ENCODE measurements at places on chromosomes 1 and 21.

DNA sequence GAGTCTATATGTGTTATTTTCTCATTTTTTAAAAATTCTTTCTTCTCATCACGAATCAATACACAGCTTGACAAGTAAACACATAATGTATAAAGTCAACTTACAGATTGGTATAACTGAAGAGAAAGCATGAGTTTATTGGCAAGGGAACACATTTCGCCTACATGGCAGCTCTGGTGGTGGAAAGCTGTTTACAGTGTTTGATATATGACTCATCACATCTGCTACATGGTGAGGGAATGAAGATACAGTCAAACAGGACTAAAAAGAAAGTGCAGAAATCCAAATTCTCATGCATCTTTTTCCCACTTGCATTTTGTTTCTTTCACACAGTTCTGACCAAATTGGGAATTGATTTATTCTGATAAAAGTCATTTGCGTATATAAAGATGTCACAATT lies 122.2 kb upstream of the ADGRL4 start:
- DNase-seq: no peak

DNA sequence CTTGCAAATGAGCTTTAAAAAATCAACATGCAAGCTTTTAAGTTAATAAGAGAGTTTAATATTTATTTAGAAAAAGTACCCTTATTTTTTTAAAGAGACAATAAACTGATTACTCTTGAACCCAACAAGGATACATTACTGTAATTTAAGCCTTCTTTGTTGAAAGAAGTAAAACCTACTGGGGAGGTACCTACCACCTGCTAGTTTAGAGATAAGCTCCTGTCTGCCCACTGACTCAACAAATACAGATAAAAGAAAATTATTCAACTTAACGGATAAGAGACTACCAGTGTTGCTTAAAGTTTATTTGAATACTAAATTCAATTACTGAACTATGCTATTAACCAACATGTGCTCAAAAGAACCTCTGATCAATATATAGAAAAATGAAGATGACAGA lies 23.1 kb downstream of the USP24 start:
- peak; percentile 69 for DNase-seq

- DNase-seq: no peak
Measured at GRCh38 chr1:64536836-64537490, 67.0 kb downstream of the CACHD1 start.

DNA sequence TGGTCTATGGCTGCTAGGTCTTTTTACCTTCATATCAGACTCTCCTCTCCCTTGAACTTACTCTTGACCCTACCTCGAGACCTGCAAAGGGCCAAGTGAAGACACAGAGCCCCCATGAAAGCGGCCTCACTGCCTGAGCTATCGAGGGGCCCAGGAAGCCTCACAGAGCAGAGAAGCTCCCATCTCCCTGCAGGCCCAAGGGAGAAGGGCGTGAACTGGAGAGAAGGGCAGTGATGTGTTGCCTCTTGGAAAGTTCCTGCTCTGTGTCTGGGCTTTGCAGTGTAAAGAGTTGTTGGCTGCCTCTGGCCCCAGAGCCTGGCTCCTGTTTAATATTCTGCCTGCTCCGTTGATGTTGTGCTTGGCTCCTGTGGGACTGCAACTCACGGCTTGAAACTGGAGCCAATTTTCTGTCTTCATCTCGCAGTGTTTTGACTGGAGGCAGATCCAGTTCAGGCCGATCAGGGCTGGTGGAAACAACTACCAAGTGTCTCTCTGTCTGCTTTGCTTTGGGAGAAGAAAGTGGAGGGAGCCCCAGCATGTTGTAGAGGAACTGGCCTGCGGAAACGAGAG lies 4.3 kb downstream of the SERTAD4 start:
- no peak for DNase-seq

GRCh38 chr1:94979656-94980581 lies 53.0 kb upstream of the CNN3 start:
- DNase-seq: no peak

DNA sequence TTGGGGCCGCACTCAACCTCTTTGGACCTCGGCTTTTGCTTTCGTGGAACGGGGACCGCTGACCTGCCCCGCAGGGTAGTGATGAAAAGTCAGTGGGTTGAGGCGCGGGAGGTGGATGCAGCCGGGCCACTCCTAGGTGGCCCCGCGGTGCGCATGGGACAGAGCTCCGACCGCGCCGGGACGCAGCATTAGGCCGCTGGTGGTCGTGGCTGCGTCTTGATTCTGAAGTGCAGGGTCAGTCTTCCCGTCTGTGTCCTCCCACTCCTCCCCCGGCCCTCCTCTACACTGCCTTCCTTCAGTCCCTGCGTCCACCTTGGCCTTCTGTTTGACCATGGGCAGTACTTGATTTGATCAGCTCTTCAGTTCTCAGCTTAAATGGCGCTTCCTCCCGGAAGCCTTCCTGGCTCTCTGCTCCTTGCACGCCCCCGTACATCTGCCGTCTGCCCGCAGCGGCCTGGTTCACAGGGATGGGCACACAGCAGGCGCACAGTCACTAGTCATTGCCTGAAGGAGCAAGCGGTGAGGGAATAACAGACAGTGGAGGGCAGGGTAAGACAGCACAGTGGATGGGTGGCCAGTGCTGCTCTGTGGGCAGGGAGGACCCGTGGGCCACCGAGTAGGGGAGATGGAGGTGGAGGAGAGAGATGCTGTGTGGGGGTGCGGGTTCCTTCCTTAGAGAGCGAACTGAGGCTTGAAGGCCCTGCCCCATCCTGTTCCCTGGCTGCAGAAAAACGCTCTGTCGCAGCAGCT lies 633 bp downstream of the THEMIS2 start:
- DNase-seq: peak; percentile 54

DNA sequence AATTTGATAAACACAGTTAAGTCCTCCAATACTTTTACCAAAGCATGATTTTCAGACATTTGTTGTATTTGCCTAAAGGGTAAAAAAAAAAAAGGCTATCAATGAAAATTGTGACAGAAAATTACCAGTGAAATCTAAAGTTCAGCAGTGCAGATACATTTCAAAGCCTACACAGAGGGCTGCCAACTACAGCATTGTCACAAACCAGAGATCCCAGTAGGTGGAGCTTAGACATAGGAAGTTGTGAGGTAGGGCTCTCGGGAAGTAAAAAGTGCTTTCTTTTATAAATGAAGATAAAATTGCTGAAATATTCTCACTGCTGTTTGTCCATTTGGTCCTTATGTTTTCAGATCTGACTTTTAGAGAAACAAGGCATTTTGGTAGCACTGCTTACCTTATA lies 123.0 kb downstream of the DYRK1A start:
- DNase-seq: no peak

- no peak for DNase-seq
Measured at GRCh38 chr1:33111965-33112364, 31.0 kb downstream of the AZIN2 start.

GRCh38 chr1:18635891-18636595 lies 5.4 kb downstream of the PAX7 start:
- no peak for DNase-seq

GRCh38 chr1:26700711-26701110 lies 4.9 kb downstream of the ARID1A start:
- DNase-seq: no peak

- DNase-seq: peak; percentile 38
Measured at GRCh38 chr1:92708368-92708950, 76.4 kb downstream of the EVI5 start.

- DNase-seq: no peak
Measured at GRCh38 chr1:75970631-75971030, 38.4 kb upstream of the ASB17 start.

DNA sequence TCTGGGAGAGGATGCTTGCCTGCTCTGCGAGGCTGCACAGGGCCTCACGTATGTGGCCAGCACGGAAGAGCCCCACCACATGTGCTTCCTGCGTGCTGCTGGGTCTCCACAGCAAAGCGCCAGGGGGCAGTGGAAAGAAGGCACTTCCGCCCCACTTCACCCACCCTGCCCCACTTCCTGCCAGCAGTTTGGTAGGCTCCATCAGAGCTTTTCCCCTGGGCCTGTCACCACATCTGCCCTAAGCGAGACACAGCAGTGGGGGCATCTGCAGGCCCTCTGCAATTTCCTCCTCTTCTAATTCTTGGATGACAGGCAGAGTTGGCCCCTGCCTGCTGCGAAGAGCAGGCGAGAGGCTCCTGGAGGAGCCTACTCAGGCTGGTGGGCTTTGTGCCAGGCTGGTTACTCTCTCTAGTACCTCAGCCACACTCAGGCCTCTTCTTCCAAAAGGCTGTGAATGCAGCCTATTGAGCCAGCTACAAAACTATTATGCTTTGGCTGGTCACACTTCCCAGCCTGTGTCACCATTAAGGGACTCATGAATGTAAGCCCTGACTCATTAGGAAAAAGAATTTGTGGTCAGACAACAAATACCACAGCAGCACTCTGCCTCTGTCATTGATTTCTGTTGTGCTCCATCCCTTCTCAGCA lies 25.0 kb downstream of the CD244 start:
- DNase-seq: peak; percentile 46

GRCh38 chr1:24323281-24323680 lies 4.1 kb downstream of the GRHL3 start:
- DNase-seq: no peak

DNA sequence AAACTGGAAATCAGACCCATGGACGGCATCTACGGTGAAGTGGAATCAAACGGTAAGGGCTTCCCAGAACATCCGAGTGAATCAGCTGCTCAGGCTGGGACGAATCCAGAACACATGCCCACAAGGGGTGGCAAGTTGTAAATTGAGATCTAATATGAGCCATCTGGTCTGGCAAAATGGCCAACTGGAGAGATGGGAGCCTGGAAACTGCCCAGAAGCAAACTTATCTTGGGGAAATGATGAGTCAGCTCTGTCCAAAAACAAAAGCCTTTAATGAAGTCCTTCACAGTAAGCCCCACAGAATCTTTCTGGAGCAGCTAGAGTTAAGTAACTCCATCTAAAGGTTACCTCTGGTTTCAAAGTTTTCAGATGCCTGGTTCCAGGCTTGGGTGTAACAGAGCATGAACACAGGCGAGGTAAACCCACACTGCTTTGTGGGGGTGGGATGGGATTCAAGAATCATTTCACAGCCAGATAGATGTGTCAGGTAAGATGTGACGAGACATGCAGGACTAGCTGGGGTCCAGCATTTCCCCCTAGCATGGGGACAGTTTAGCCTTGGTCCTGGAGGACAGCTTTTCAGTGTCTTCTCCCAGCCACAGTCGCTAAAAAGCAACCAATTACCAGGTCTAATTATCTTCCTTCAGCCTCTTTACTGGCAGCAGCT lies 10.5 kb upstream of the SRP9 start:
- no peak for DNase-seq

- DNase-seq: no peak
Measured at GRCh38 chr1:29931477-29932175, 695.3 kb downstream of the PTPRU start.

DNA sequence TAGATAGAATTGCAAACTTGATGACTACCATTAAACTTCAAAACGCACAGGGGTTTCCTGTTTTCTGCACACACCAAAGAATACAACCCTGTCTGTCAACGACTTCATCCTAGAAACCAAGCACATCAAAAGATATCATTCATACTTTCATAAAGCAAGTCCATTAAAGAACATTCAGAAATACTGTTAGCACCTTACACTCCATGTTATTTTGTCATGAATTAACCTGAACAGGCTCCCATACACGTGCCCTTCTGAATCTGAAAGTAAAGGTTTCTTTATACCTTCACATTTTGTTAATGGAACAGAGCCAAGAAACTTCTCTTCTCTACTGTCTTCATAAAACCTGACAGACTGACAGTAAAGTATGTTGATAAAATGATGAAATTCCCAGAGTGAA lies 46.1 kb downstream of the PUM1 start:
- no peak for DNase-seq

DNA sequence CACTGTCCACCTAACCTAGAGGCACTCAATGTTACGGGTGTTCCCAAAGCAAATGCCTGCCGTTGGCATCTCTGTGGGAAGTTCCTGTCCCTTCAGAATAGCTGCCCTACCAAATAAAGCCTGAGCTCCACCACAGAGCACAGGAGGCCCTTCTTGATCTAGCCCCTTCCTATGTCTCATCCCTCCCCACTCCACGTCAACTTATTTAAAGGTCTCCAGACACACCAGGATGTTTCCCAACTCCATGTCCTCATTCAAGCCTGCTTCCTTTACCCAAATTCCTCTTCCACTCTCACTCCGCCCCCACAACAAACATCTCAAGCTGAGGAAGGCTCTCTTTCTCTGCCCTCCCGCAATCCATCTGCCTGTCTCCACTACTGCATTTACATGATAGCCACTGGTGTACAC lies 87.7 kb downstream of the TGFBR3 start:
- no peak for DNase-seq

- no peak for DNase-seq
Measured at GRCh38 chr1:219434285-219434922, 178.5 kb downstream of the ZC3H11B start.

DNA sequence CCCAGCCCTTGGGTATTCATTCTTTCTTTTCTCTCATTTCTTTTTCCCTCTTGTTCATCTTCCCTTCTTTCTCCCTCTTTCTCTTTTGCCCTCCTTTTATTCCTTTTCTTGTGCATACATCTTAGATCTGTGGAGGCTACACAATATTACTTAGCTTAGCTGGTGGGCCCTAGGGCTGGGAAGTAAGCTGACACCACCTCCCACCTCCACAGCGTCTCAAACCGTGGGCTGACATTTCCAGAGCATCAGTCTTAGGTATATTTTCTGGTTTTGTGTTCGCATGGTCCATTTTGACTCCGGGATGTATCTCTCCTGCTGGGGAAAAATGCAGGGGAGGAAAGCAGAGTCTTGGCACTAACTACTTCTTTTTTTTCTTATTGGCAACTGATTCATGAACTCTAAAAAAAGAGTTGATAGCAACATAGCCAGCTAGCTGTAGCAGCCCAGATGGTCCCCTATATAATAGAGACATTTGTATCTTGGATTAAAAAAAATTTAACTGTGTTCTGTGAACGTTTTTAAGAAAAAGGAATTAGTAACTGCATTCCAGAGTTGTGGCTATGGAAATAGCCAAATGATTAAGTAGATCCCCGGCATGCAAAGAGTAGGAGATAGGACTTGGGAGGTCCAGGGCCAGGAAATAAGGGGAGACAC lies 15.5 kb downstream of the CNIH3 start:
- DNase-seq: no peak

DNA sequence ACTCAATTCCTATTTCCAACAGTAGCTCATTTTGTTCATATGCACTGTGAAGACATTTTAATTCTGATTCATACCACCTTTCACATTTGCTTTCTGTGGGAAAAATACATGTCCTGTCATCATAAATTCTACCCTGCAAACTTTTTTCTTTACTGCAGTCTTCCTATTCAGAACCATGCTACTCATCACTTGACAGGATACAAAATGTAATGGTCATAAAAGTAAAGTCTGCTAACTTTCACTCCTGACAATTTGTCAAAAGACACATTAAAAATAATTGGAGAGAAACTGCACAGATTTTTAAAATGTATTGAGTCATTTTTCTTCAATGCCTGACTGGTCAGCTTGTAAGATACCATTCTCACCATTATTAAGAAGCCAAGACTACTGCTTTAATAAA lies 1817.1 kb downstream of the BRINP3 start:
- DNase-seq: no peak

DNA sequence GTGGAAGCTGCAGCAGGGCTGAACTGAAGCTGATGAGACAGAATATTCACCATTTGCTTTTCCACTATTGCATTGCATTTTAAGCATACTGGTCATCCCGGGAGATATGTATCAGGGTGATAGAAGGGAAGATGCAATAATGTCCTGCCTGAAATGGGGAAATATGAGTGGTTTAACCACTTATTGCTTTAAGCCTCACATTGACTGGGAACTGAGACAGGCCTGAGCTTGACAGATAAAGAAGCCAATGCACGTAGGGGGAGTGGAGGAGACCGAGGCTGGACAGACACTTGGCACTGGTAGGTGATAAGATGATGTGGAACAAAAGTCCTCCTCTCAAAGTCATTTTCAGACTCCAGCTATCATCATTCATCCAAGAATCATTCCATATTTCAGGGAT lies 911.7 kb upstream of the NCAM2 start:
- DNase-seq: no peak

GRCh38 chr1:28954126-28954726 lies 39.9 kb downstream of the EPB41 start:
- DNase-seq: no peak

All from hematopoietic multipotent progenitor cell treated with erythropoietin and hydrocortisone succinate and interleukin-3 and kit ligand, for 15 days (in vitro differentiated cells).